ENCODE measurements at places on chromosomes 13 and 19.

- DNase-seq: no peak
These were observed 402 bp upstream of the DYRK1B start for GRCh38 chr19:39834287-39834841.

DNA sequence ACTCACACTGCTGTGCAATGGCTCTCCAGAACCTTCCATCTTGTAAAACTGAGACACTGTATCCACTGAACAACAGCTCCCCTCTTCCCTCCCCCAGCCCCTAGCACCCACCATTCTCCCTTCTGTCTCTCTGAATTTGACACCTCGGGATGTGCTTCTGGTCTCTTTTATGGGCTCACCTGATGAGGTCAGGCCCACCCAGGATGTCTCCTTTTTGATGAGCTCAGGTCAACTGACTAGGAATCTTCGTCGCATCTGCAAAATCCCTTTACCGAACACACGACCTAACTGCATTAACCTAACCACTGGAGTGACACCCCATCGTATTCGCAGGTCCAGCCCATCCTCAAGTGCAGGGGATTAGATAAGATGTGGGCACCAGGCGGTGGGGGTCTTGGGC, 73.9 kb downstream of the GNG7 start:
- DNase-seq: no peak

GRCh38 chr19:19321141-19321577, 530 bp downstream of the MAU2 start:
- DNase-seq: peak; percentile 38

- no peak for DNase-seq
These were observed 168.9 kb upstream of the TSC22D1 start for GRCh38 chr13:44744880-44745633.

- DNase-seq: no peak
These were observed 8.9 kb upstream of the ZNF527 start for GRCh38 chr19:37361994-37362393.

- peak; percentile 16 for DNase-seq
These were observed 4.4 kb downstream of the ATP12A start for GRCh38 chr13:24684600-24684998.

Data from inflammatory macrophage treated with lipopolysaccharide for 1 hour (primary cell).